ENCODE measurements at places on chromosomes 2 and 18.

- no peak for DNase-seq
Observed at GRCh38 chr18:22423878-22424564, 6.3 kb upstream of the CTAGE1 start.

DNA sequence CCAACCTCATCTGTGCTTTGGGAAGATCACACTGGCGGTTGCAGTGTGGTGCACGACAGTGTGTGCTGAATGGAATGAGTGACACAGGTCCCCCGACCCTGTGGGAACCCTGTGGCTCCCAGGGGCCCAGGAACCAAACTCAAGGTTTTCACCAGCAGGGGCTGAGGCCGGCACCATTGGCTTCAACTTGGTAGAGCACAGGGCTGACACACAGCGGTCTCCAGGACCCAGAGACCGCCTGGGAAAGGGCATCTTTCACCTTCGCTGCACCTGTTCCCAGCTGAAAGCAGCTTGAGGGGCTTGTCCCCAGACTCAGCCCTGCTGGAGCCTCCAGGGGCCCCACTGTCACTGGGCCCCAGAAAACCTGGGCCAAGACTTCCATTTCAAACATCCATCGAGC lies 59.0 kb upstream of the ODC1 start:
- DNase-seq, result no peak

DNA sequence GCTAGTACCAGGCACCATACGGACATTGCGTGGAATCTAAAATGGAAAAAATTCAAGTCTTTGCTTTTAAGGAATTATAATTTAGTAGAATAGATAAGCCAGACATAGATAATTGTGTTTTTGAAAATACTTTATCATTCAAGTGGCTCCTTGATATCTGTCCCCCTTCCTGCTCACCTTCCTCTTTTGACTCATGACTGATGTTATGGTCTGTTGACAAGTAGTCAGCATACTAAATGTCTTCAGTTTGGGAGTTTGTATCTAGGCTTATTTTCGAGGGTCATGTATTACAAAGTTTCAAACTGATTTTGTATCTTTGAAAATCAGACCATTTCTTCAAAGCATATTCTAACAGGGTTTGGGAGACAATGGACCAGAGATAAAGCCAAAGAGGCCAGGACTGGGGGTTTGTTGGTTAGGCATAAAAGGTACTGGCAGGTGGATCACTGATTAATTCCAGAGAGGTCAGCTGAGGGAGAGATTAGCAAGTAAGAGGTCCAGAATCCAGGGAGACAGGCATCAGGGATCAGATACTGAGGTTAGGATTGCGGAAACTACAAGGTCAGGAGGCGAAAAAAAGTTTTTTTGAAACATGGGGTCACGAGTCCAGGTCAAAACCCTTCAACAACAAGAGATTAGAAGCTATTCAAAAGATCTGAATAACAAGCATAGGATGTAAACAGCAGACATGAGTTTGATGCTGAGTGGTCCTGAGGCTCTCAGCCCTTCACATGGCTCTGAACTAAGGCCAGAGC lies 31.5 kb upstream of the KLHL14 start:
- DNase-seq, result no peak

DNA sequence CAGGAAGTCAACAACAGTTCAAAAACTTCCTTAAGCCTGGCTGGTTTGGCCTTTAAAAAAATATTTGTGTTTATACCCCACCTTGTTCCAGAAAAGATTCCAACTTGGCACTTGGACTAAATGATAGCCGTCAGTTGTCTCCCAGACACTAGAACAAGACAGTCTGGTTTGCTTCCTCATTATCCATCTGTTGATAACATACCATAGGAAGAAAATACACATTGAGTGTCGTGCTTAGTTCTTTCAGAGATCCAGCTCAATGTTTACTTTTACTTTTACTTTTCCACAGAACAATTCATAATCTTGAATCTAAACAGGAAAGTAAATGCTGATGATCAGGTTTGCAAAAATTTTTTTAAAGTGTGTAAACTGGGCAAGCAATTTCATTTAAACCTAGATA lies 2.4 kb upstream of the VPS54 start:
- no peak for DNase-seq

GRCh38 chr2:217834057-217834620 lies 168.7 kb downstream of the TNS1 start:
- DNase-seq, result no peak

DNA sequence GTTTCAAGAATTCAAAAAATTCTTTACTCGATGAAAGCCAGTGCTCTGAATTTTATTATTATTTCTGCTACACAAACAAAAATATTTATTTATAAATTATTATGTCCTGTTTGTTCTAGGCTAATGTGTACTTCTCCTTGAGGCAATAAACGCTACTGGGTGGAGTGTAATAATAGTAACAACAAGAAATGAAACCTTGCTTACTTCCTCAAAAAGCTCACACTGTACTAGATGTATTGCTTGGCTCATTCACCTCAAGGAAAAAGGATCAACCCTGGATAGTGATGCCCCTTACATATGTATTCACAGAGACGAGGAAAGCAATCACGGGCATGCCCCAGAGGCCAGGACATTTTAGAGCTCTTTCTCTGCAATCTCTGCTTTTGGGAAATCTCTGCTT lies 685.6 kb upstream of the NXPH2 start:
- no peak for DNase-seq

DNA sequence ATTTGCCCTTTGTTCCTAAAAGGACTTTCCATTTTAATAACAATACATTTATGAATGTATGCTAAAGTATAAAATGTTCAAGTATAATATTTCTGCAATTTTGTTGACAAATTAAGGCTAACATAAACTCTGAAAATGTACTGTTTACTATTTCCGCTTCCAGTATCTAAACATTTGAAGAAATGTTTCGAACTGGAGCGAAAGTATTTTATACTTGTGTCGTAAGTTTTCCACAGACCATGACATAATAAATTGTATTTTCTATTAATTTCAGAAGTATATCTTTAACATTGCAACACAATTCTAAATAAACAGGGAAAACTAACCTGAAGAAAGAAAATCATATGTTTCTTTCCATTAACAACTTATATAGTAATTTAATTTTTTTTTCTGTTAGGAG lies 146.3 kb downstream of the CALCRL start:
- DNase-seq, result no peak

GRCh38 chr2:58268685-58269084 lies 27.6 kb upstream of the FANCL start:
- DNase-seq, result no peak

GRCh38 chr2:22748909-22749308 lies 636.1 kb upstream of the KLHL29 start:
- DNase-seq, result no peak

DNA sequence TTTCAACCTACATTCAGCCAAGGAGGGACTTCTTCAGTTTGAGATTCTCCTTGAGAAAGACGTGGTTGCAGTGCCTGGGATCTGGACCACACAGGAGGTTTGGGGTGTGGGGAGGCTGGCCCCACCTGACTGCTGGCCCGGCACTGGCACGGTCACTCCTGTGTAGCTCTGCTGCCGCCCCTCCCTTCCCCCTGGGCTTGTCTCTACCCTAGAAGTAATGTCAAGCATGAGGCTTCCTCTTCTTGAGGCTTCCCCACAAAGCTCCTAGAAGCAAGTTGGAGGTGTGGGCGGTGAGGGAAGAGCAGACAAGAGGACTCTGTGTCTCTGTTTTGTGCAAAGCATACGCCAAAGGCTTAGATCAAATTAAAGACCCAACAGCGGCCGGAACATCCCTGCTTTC lies 8.7 kb downstream of the KLHL29 start:
- DNase-seq, result no peak

DNA sequence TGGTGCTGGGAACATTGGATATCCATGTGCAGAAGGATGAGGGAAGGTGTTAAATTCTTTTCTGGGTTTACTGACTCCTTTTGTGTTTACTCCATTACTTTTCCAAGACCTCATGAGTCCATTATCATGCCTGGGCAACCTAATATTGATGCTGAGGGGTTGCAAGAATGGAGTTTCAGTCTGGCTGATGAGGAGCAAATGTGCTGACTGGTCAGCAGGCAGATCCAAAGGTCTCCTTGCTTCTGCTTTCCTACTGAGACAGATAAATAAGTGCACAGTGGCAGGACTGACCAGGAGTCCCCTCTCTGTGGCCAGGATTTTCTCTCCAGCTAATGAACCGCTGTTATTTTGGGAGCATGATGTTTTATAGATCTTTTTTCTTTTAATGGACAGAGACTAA lies 43.6 kb upstream of the WIPF1 start:
- no peak for DNase-seq

GRCh38 chr2:235961711-235962110 lies 206.5 kb downstream of the GBX2 start:
- DNase-seq, result no peak

- no peak for DNase-seq
Observed at GRCh38 chr2:124692707-124693106, 667.6 kb downstream of the CNTNAP5 start.
